ENCODE measurements at places on chromosomes 4 and X.

DNA sequence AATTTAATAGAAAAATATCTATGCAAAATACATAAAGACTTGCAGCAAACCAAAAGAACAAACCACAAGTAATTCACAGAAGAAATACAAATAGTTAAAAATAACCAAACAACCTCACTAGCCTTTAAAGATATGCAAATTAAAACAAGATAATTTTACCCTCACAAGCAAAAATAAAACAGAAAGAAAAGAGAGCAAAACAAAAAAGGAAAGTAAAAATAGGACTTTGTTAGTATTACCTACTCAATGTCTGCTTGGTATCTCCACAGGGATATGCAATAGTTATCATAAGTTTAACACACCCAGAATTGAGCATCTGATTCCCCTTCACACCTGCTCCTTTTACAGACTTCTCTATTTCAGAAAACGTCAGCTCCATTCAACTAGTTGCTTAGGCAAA lies 737.5 kb upstream of the MAGEB2 start:
- no peak for DNase-seq

- DNase-seq = no peak
Measured at GRCh38 chr4:142781114-142781513, 65.0 kb downstream of the INPP4B start.

DNA sequence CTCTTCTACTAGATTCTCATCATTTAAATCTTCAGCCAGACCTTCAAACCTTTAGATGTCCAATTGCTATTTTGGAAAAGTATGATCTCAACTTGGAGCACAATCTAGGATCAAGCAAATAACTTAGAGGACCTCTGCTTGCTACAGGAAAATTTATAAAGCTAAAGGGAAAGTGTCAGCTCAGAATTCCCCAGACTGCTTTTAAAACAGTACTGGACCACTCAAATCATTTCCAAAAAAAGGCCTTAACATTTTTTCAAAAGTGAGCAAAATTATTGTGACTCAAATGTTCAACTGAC lies 169.8 kb downstream of the PARM1 start:
- DNase-seq = no peak

DNA sequence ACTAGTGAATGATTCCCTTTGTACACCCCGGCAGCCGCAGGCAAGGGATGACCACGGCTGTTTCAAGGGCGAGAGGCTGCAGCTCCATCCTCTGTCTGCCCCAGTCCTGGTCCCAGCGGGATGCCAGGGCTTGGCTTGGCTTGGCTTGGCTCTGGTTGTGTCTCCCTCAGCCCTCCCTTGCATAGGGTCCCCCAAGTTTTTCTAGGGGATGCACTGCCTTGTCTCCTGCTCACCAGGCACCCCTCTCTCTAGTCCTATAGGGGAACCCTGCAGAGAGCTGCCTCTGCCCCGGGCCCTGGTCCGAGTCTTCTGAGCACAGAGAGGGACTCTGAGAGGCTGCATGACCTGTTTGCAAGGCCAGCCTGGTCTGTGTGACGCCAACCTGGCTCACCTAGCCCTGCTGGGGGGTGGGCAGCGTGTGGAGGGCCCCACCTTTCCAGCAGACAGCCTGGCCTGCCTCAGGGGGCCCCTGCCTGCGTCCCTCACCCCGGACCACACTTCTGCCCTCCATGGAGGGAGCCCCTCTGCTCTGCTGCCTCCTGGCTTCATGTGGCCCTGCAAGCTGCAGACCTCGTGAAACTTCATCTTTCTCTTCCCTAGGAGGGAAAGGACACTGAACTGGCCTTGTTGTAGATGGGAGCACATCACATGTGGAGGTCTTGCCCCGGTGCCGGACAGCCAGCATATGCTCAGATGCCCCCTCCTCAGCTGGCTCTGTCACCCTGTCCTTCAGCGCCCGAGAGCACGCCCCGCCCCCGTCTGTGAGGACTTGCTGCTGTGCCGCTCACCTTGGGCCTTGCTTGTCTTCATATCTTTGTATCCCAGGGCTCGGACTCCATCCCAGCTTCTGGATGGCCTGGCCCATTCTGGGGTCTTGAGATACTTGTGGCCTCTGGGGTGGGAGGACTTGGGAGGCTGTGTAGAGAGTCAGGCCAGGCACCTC lies 16.4 kb downstream of the SORCS2 start:
- no peak for DNase-seq

- DNase-seq = peak; percentile 49
Measured at GRCh38 chr4:47167081-47168035, 136.0 kb downstream of the GABRB1 start.

DNA sequence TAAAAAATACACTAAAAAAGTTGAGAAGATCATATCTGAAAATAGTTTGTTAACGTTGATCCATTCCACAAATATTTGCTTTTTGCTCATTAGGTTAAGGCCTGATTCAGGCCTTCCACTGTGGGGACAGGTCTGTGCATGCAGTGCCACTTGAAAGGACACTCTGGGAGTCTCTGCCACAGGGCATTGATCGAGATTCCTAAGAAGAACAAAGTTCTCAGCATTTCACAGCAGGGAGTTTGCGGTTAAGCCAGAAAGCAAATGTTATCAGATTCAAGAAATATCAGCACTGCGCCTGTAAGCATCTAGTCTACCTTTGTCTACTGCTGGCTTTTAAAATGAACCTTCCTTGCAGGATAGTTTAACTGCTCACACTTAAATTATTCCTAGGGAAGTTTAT lies 62.2 kb upstream of the TNIP3 start:
- DNase-seq = no peak

- DNase-seq = no peak
Measured at GRCh38 chr4:10302096-10302495, 155.1 kb downstream of the ZNF518B start.
